Uterus (tissue), 4 donors: ENCODE measurements at places on chromosomes 2 and 18. TPM values are rescaled to one million over a fixed set of nuclear protein-coding genes. Genes with fewer than 3 reads are reported as not detected.

Gene NTSR2
- not detected for total RNA-seq

Gene CCDC138
- 26.0 TPM for total RNA-seq

Gene VWC2L
- not detected for total RNA-seq

- DNase-seq = no peak
Measured at GRCh38 chr2:239397931-239398471, 2.8 kb downstream of the HDAC4 start.

- DNase-seq = no peak
Measured at GRCh38 chr2:84459944-84460429, 907 bp upstream of the SUCLG1 start.
